ENCODE measurements at places on chromosomes 1 and 21.

DNA sequence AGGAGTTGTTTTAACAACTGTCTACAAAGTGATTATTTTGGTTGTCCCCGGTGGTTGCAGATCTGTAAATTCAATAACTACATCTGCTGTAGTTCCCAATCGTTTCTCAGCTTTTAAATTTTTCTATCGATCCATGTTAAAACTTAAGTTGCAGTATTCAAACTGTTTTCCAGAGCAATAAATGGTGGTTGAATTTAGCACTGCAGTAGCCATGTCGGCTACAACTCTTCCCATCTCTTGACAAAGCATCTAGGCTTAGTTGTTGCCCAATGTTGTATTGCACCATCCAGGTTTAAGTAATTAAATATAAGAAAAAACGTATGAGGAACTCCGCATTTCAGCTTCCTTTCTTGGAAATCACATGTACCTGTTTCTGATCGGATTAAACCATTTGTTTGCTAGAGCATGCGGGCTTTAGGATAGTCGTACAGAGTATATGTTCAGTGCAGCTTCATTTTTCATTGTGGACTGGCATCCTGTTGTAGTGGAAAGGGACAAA lies 996 bp downstream of the CNIH4 start:
- no peak for DNase-seq

DNA sequence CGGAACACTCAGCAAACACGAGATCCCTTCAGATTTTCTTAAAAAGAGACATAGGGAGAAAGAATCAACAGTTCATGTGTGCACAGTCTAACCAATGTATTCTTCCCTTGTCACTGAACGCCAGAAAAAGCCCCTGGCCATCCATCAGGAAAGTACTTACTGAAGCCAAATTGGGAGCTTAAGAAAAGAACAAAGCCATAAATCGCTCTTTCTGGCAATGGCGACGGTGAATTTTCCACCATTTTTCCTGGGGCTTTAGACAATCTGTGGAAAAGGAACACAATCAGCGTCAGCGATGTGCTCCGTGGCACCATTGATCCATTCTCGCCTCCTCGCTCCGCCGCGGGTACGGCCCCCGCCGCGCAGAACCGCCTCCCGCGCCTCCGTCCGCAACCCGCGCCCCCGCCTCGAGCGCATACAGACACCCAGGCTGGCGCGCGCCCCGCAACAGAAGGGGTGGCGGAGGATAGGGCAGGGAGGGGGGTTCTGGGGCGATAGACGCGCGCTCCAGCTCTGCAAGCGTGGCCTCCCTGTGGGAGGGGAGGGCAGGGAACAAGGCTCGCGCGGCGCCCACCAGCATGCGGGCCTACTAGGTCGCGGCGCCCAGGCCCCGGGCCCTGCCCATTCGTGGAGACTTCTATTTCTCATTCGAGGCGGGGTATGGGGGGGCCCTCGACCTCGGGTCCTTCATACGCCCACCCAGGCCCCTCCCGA lies 440 bp downstream of the PIGP start:
- no peak for DNase-seq

DNA sequence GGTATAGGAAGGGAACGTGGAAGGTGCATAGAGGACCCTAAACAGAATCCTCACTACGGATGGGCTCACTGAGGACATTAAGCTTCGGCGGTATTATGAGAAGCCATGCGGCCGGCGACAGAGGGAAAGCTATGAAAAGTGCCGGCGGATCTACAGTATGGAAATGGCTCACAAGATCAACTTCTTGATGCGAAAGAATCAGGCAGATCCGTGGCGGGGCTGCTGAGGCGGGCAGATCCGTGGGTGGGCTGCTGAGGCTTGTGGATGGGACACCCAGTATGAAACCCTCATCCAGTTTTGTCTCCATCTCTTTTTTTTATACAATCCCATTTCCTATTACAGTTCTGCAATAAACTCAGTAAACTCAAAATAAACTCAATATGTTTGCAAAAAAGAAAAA lies 95.8 kb downstream of the CRB1 start:
- DNase-seq = no peak

GRCh38 chr21:37389456-37389855 lies 22.9 kb downstream of the DYRK1A start:
- DNase-seq = no peak

DNA sequence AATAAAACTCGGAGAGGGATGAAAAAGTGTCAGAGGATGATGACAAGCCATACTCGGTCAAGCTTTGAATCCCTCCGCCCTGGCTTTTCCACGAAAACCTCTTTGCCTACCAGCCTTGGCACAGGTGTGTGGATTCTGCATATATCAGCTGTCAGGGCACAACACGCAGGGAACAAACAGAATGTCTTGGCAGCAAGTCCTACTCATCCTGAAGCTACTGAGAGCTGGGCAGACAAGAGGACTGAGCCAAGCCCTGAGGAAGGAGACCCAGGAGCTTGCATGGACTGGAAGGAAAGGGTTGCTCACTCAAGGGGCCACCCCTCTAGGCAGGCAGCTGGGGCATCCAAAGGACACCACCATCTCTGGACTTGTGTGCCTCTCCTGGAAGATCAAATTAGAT lies 132.4 kb downstream of the HMGB4 start:
- no peak for DNase-seq

DNA sequence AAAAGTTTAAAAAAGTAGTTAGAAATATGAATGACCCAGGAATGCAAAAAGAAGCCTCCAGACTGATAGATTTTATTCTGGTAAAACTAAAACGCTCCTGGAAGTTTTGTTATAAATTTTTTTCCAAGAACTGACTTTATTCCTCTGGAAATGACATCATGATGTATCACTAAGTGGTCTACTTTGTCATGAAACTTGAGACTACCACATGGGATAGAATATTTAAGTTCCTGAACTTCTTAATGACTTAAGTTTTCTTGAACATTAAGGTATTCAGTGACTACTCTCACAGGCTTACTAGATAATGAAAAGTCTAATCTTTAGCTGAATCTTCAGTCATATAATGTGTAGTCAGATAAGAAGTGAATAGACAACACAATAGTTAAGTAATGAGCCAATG lies 842.2 kb downstream of the USP25 start:
- DNase-seq = no peak

GRCh38 chr1:176789571-176790090 lies 326.7 kb downstream of the PAPPA2 start:
- DNase-seq = no peak

GRCh38 chr21:42429856-42430255 lies 26.2 kb downstream of the UBASH3A start:
- DNase-seq = no peak

DNA sequence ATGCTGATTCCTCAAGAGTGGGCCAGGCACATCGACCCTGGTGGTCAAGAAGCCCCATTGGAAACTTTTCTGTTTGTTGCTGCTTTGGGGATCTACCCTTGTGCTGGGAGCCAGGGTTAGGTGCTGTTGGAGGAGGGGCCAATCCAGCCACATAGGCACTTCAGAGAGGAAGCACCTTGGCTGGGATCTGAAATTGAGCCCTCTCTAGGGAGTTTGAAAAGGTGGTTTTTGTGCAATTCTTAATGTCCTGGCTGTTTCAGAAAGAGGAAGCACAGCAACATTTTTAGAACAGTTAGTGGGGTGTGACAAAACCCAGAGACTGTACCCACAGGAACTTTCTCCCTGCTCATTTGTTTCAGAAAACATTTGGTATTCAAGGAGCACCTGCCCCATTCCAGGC lies 17.2 kb upstream of the BEND5 start:
- DNase-seq = no peak

GRCh38 chr1:199735660-199736059 lies 291.9 kb upstream of the NR5A2 start:
- DNase-seq = no peak

DNA sequence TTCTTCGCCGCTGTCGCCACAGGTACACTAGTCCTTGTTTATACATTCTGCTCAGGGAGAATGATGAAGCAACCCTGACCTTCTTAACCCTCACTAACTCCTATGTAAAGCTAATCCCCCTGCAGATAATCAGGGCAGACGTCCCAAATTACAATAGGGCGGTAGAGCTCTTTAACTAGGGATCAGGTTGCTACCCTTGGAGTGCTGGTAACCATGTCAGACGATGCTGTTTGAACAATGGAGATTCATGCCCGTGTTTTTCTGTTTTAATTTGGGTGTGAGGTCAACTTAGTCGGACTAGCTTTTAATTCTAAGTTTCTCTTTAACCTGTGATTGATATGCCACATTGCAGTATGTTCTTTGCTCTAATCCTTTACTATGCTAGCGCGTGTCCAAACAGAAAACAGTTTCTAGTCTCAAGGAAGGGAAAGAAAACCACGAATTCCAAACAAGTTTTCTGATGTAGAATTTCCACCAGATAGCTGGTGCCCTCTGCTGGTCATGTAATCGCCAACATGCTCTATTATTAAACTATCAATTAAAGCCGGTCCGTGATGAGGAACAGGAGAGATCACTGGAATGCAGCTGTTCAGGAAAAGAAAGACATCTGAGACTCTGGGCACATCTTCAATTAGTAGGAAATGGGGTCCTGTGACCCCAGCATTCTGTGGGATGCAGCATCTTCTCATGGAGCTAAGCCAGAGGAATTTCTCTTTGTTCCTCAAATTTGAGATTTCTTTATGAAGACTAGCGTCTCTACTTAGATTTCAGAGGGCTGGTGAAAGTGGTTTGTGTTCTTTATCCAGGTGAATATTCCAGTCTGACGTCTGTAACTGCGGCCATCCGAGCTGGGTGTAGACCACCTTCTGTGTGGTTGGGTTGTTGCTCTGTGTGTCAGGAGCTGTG lies 18.3 kb upstream of the VAMP3 start:
- no peak for DNase-seq

- DNase-seq = no peak
Observed at GRCh38 chr1:110547017-110547416, 28.0 kb upstream of the KCNA10 start.

DNA sequence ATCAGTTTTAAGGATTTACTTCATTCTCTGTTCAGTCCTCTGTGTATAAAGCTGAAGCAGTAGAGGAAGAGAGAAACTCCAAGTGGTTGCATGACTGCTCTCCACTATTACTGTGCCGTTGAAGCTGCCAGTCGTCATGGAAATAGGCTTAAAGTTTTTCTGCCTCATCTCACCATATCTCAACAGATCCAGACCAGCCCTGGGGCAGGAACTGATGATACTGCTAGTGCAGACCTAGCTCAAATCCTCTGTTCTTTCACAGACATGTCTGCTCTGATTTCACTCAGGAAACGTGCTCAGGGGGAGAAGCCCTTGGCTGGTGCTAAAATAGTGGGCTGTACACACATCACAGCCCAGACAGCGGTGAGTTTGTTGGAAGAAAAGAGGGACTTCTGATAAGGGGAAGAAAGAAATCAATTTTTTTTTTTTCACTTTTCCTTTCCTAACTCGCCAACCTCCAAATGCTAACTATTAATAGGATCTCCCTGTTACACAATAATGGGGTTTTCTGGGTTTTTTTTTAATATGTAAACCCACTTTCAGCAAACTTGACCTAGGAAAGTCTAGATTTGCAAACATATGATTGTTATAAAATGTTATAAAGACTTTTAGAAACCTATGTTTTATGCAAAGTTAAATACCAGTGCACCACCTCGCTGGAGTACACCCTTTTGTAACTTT lies 22.2 kb upstream of the STRIP1 start:
- no peak for DNase-seq

GRCh38 chr1:87833166-87833565 lies 504.5 kb downstream of the LMO4 start:
- DNase-seq = no peak

All from esophagus squamous epithelium (tissue), 5 donors.